Natural killer cell treated with Interleukin-12 subunit alpha and Interleukin-12 subunit beta and Interleukin-15 and Interleukin-18, amount 100 ng/mL, for 72 hours (primary cell): ENCODE measurements at places on chromosomes 2 and 18.

- peaks cover 55% of the 10 kb centered on the region for H3K4me1 ChIP-seq
- DNase-seq, result peak; percentile 68
- no peaks in the 10 kb centered on the region for H3K27me3 ChIP-seq
Measured at GRCh38 chr18:45962461-45962860, 4.7 kb downstream of the EPG5 start.

DNA sequence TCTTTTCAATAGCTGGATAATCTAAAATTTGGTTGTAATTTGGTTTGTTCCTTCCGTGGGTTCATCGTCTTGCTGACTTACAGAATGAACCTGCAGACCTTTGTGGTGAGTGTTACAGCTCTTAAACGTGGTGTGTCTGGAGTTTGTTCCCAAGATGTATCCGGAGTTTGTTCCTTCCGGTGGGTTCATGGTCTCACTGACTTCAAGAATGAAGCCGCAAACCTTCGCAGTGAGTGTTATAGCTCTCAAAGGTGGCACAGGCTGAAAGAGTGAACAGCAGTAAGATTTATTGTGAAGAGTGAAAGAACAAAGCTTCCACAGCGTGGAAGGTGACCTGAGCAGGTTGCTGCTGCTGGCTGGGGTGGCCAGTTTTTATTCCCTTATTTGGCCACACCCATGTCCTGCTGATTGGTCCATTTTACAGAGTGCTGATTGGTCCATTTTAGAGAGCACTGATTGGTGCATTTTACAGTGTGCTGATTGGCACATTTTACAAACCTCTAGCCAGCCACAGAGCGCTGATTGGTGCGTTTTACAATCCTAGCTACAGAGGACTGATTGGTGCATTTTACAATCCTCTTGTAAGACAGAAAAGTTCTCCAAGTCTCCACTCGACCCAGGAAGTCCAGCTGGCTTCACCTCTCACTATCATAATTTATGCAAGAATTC, 16.6 kb downstream of the RALB start:
- DNase-seq, result no peak
- H3K36me3 ChIP-seq, result peaks cover 8% of the 10 kb centered on the region
- H3K27ac ChIP-seq, result no peak overlapping the region
- H3K4me1 ChIP-seq, result peaks cover 34% of the 10 kb centered on the region
- no peak overlapping the region for H3K4me3 ChIP-seq

DNA sequence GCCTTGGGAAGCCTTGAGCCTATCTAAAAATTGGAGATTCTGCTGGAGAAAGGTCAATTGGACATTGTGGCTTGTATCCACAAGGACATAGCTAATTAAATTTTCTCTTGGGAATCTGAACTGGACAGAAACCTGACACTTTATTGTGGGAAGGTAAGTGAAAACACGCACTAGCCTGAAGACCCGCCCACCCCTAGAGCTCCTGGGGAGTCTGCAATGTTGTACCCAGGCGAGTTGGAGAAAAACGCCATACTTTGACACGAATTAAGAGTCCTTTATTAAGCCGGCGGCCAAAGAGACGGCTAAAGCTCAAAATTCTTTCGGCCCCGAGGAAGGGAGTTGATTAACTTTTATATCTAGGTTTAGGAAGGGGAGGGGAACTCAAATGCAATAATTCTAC, 1.2 kb upstream of the ZNF892 start:
- H3K4me1 ChIP-seq, result peaks cover 9% of the 10 kb centered on the region
- no peaks in the 10 kb centered on the region for H3K27me3 ChIP-seq
- DNase-seq, result no peak
- peaks cover 23% of the 10 kb centered on the region for H3K36me3 ChIP-seq
- peak overlapping the region; percentile 92 for H3K4me3 ChIP-seq

GRCh38 chr2:171547720-171548119, 25.4 kb downstream of the CYBRD1 start:
- H3K36me3 ChIP-seq, result no peaks in the 10 kb centered on the region
- DNase-seq, result no peak

GRCh38 chr2:5236249-5236648, 455.9 kb upstream of the SOX11 start:
- H3K36me3 ChIP-seq, result no peaks in the 10 kb centered on the region
- no peak for DNase-seq
- no peak overlapping the region for H3K27ac ChIP-seq
- H3K4me1 ChIP-seq, result no peaks in the 10 kb centered on the region
- no peaks in the 10 kb centered on the region for H3K27me3 ChIP-seq

GRCh38 chr2:52465287-52465686, 1302.3 kb upstream of the CHAC2 start:
- H3K4me3 ChIP-seq, result no peak overlapping the region
- no peaks in the 10 kb centered on the region for H3K4me1 ChIP-seq
- no peaks in the 10 kb centered on the region for H3K27me3 ChIP-seq
- no peak for DNase-seq

DNA sequence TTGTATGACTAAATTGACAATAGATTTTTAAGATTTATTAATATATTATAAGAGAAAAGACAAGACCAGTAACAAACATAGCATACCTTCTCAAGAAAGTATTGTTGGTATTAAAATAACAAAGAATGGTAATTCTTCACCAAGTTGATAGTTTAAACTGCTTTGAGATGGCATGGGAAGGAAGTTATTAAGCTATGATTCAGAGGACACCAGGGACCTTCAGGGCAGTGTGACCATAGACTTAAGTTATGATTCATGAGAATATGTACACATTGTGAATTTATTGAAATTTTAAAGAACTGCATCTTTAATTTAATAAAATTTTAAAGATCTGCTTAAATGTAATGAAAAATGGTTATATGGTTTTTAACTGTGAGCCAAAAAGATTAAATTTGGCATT, 205.7 kb downstream of the DSEL start:
- H3K27ac ChIP-seq, result no peak overlapping the region
- H3K4me3 ChIP-seq, result no peak overlapping the region
- no peaks in the 10 kb centered on the region for H3K4me1 ChIP-seq
- H3K27me3 ChIP-seq, result no peaks in the 10 kb centered on the region
- H3K36me3 ChIP-seq, result no peaks in the 10 kb centered on the region
- no peak for DNase-seq

DNA sequence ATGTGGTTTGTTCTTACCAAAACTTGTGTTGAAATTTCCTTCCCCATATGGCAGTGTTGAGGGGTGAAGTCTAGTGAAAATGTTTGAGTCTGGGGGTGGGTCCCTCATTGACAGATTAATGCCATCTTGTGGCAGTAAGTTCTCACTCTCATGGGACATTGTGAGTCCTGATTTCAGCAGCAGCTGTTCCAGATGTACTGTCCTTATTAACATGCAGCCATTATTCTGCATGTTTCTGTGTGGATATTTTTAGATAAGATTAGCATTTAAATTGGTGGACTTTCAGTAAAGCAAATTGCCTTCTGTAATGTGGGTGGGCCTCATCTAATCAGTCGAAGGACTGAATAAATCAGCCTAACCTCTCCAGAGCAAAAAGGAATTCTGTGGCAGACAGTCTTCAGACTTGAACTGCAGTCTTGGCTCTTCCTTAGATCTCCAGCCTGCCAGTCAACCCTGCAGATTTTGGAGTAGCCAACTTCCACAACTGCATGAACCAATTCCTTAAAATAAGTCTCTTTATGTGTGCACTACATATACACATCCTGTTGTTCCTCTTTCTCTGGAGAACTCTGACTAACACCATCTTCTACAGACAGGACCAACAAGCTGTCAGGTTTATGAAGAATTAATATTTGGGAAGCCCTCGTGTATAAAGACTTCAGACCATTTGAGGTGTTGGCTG, 138.7 kb upstream of the ZNF516 start:
- no peaks in the 10 kb centered on the region for H3K4me1 ChIP-seq
- H3K4me3 ChIP-seq, result no peak overlapping the region
- H3K36me3 ChIP-seq, result no peaks in the 10 kb centered on the region
- H3K27me3 ChIP-seq, result peaks cover 31% of the 10 kb centered on the region
- no peak for DNase-seq
- no peak overlapping the region for H3K27ac ChIP-seq

DNA sequence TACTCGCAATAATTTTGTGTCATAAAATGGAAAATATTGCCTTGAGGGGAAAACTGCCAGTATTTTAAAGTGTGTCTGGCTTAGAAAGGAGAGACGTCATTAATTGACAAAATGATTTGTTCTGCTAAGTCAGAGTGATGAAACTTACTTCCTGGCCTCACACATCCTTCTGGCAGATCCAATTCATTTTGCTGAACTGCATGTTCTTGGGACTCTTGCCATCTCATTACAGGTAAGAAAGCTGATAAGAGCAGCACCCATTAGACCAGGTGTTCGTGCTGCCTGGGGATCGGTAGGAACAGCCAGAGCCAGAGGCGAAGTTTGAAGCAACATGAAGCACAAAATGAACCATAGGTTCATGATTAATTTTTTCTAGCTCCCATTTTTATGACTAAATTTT, 38.0 kb downstream of the KCNE4 start:
- no peak for DNase-seq
- H3K4me3 ChIP-seq, result no peak overlapping the region
- H3K4me1 ChIP-seq, result no peaks in the 10 kb centered on the region
- no peaks in the 10 kb centered on the region for H3K27me3 ChIP-seq
- no peaks in the 10 kb centered on the region for H3K36me3 ChIP-seq
- no peak overlapping the region for H3K27ac ChIP-seq
